Lower leg skin (tissue), 4 donors: ENCODE measurements at places on chromosomes 1 and 21.

DNA sequence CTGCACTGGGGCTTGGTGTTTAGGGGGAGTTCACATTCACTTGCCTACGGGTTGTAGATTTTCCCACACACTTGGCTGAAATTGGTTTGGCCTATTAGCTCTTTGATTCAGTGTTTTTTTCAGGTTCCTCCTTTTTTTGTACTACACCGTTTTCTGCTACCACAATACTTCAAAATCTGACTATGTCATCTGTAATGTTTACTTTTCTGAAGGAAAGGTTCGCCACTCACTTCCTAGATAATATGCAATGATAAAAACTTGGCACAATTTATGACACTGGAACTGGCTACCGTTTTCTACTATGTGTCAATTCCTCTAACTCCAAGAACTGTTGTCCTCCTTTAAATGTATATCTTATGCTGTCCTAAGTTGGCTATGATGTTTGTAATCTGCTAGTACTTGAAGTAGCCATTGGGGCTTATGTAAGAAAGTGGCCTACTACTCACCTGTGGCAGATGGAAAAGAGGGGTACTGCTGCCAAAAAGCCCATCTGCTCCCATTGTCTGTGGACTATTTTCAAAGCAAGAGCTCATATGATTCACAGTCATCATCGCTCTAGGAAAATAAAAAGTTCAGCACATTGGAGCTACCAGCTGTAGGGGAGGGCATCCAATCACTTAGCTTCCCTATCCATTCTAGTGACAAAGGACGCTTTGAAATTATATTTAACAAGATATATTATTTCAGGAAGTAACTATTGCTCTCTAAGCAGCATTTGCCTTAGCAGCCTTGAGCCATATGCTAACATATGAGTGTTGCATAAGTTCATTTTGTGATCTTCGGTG is 42.4 kb upstream of the BACH1 start:
- DNase-seq = no peak

DNA sequence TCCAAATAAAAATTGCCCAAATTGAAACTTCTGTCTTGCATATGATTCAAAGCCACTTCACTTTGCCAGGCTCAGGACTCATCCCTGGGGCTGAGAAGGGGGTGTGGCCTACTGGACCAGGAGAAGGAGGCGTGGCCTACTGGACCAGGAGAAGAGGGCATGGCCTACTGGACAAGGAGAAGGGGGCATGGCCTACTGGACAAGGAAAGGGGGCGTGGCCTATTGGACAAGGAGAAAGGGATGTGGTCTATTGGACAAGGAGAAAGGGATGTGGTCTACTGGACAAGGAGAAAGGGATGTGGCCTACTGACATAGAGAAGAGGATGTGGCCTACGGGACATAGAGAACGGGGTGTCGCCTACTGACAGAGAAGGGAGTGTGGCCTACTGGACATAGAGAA is 405.3 kb downstream of the RRAGC start:
- no peak for DNase-seq

DNA sequence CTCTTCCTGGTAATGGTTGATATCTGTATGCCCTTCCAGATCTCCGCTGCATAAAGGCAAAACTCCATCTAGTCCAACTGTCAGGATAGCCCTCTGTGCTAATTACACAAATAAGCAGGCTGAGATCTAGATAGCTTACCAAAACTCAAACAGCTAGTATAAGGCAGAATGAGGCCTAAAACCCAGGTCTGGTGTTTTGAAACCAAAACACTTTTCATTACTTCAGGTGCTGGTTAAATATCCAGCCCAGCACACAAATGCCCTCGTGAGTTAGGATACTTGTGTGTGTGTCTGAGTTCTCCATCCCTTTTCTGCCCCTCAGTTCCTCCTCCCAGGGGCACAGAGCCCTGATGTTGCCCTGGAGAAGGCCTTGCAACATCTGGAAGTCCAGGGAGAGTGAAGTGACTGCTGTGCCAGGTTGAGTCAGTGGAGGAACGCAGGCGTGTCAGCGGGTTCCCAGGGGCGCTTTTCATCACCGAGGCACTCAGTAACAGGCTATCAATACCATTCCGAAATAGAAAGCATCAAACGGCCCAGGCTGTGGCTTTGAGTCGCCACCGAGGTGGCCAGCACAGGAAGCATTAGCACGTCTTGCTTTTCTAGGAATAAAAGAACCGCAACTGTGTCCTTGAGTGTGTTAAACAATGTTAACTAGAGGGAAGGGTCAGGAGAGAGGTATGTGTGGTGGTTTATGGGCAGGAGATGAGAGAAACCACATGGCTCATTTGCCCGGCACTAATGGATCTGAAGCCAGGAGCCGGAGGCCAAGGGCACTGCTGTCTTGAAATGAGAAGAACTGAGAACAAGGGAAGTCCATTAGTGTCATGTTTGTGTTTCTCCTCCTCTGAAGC is 90.7 kb upstream of the WLS start:
- DNase-seq = peak; percentile 77

GRCh38 chr21:35504951-35505466 is 455.9 kb upstream of the RUNX1 start:
- DNase-seq = no peak

DNA sequence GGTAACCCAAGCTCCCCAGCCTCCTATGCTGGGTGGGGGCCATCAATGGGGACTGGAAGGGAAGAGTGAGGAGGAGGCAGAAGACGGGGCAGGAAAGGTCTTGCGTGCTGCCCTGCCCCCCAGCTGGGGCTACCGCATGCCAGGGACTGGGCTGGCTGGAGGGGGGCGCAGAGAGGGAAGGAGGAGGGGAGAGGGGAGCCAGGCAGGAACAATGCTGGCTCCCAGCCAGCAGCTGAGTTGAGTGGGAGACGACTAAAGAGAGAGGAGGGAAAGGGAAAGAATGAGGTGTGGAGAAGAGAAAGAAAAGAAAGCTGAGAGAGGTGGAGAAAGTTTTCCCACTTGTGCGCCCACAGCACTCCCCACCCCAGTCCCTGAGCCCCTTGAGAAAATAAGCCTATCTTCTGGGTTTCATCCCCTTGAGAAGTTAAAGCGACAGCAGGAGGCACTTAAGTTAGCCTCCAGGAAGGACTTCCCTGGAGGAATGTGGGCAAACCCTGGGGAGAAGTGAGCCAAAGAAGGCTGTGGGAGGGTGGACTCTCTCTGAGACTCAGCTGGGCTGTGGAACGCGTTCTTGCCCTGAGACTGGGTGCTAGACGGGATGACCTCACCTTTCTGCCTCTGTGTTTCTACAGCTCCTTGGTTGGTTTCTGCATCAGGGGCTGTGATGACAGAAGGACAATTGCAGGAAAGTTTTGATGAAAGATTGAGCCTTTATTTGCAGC is 12.9 kb upstream of the NES start:
- DNase-seq = no peak

DNA sequence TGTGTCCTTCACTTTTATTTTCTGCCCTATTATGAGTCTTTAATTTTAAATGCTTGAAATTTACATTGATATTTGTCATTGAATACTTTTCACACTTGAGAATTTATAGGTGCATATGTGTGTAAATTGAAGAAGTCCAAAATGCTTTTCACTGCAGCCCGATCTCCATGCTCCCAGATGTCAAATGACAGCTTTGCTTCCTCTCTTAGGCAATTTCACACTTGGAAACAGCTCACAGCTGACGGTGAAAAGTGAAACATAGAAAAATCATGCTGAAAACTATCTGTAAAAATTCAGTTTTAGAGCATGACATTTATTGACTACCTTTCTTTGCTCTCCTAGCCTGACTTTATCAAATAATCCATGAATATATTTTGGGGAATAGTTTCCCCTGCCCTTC is 196.0 kb downstream of the RPS6KC1 start:
- DNase-seq = no peak

GRCh38 chr1:160826546-160826945 is 30.6 kb downstream of the LY9 start:
- DNase-seq = no peak

- DNase-seq = no peak
These were observed 17.2 kb downstream of the DPYD start for GRCh38 chr1:97903626-97904025.

- DNase-seq = no peak
These were observed 1.4 kb downstream of the SLC9A1 start for GRCh38 chr1:27153549-27153886.

- DNase-seq = no peak
These were observed 100.9 kb downstream of the PLPPR5 start for GRCh38 chr1:98903726-98904125.

DNA sequence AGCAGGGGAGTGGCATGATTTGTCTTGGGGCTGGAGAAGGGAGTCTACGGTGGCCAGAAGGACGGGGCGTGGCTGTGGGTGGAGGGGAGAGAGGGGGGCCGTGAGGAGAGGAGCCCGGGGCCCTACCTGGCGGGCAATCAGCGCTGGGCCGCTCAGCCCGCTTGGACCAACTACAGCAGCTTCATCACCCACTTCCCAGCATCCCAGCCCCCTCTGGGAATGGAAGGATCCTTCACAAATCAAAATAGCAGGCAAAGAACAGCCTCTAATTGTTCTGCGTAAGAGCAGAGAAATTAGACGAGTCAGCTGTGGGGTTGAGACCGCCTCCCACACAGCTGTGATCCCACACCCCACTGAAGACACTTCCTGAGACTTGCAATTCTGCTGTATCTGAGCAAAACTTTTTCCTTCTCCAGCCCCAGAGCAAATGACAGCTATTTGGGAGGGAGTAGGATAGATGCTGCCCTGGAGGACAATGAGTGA is 43.5 kb downstream of the OPRD1 start:
- DNase-seq = no peak

- DNase-seq = no peak
These were observed 11.0 kb downstream of the ORC1 start for GRCh38 chr1:52393174-52393573.

DNA sequence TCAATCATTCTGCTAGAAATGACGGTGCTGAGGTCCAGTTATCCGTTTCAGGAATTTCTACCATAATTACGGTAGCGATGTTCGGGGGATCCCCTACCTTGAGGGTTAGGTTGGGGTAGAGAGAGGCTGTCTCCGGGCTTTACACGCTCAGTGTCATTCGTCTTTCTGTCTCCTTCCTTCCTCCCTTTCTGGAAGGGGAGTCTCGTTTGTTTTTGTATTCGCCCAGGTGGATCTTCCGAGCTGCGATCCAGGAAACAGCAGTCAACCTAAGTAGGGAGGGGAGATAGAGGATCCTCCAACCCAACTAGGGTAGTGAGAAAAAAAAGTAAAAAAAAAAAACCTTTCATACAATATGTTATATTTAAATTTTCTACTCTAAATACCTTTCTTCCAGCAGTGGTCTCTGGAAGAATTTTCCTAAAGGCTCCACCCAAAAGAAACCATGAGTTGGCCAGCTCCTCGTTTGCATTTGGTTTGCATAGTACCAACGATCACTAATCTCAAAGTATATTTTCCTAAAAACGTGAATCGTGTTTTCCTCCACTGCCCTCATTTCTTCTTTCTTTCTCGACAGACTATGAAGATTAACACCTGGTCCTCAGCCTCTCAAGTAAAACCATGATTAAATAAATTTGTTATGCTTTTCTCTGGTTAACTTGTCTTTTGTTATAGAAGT is 611 bp upstream of the PIK3C2B start:
- no peak for DNase-seq

DNA sequence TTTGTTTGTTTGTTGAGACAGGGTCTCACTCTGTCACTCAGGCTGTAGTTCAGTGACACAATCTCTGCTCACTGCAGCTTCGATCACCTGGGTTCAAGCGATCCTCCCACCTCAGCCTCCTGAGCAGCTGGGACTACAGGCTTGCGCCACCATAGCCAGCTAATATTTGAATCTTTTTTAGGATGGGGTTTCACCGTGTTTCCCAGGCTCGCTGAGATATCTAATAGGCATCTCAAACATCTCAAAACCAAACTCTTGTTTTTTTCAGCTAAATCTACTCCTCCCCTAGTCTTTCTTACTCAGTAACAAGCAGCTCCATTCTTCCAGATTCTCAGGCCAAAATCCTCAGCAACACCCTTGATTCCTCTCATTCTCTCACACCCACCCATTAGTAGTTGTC is 22.0 kb upstream of the SRRM1 start:
- DNase-seq = no peak

DNA sequence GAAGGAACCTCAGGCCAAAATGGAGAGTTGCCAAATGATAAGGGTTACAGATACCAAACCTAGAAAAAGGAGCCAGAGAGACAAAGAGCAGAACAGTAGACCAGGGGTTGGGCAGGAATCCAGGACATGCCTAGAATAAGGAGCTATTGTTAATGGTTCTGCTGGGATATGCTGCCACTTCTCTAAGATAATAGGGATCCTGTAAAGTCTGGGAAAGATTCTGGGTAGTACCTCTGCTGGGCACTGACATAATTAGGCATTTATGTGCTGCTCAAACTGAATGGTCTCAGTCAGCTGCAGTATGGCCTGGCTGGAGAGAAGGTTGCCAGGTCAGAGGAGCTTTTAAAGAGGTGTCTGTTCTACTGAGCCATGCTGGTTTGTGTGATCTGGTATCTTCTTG is 19.9 kb upstream of the NRIP1 start:
- no peak for DNase-seq

DNA sequence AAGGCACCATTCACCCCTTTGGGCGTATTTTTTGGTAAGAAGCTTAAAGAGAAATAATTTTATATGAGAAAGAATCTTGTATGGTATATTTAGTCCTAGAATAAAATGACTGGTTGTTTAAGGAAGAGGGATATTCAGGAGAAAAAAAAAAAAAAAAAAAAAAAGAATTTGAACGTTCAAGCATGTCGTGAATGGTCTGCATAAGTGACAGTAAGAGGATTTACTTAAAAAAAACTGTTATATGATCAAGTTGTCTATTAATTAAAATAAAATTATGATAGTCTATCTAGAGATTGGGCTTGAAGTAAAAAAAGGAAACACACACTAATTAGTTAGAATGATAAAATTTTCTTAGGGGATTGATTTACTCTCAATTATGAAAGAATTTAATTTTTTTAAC is 11.7 kb upstream of the OR14I1 start:
- DNase-seq = no peak

DNA sequence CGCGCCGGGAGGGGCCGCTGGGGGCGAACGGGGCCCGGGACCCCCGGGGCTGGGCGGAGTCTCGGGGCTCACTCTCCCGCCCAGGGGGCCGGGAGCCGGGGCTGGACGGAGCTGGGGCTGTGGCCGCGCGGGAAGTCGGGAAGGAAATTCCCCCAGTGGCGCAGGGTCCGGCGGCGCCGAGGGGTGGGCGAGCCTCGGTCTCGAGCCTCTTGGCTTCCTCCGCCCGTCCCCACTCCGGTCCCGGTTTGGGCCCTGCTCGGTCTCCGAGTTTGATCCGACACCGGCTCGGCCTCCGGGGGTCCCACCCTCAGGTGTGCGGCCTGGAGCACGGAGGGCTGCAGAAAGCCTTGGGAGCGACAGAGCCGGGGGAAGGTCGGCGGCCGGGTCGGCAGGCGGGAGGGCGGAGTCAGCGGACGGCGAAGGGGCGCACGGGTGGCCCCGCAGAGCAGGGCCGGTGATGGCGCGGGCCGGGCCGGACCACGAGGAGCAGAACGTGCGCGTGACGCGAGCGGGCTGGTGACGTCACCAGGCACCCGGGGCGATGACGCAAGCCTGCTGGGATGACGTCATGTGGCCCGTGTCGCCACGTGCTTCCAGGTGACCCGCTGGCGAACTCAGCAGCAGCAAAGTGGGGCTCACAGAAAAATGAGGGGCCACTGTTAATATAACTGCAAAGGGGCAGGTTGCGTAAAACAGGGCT is 610 bp upstream of the HES4 start:
- peak; percentile 64 for DNase-seq

- DNase-seq = no peak
These were observed 590.5 kb upstream of the ADAMTS5 start for GRCh38 chr21:27557356-27557755.

GRCh38 chr1:181504399-181504842 is 21.1 kb downstream of the CACNA1E start:
- no peak for DNase-seq

- DNase-seq = peak; percentile 24
These were observed 763.6 kb downstream of the ADGRL2 start for GRCh38 chr1:82564333-82564732.

- DNase-seq = no peak
These were observed 23.5 kb downstream of the RNF223 start for GRCh38 chr1:1050577-1051052.
